Subcutaneous preadipocyte (primary cell): ENCODE measurements at places on chromosomes 6 and 20. TPM values are rescaled to one million over a fixed set of nuclear protein-coding genes. Genes with fewer than 3 reads are reported as not detected.

Gene FRK
- under 0.01 TPM in 2 replicates for total RNA-seq

Gene AIF1
- not detected in 2 replicates for total RNA-seq

Gene FAM83B
- total RNA-seq, result not detected in 2 replicates

Gene L3MBTL3
- total RNA-seq, result 4.4 and 6.3 TPM in 2 replicates

Gene SLC35D3
- total RNA-seq, result not detected in 2 replicates

Gene NKX2-2
- total RNA-seq, result 0.20 TPM in 1 of 2 replicates, not detected in the other

Gene SPTLC3
- total RNA-seq, result 8.5 and 10.0 TPM in 2 replicates

Gene LST1
- total RNA-seq, result not detected in 2 replicates

Gene FAM217A
- not detected in 2 replicates for total RNA-seq

Gene GPRC6A
- not detected in 2 replicates for total RNA-seq

Gene FOXA2
- total RNA-seq, result not detected in 2 replicates

Gene EMILIN3
- total RNA-seq, result not detected in 2 replicates

Gene C6orf58
- 0.20 TPM in 1 of 2 replicates, not detected in the other for total RNA-seq

Gene OPN5
- not detected in 2 replicates for total RNA-seq

Gene EBF4
- 0.37 TPM in 1 of 2 replicates, not detected in the other for total RNA-seq

Gene GJA10
- not detected in 2 replicates for total RNA-seq

Gene PAX1
- not detected in 2 replicates for total RNA-seq

Gene HEY2
- not detected in 2 replicates for total RNA-seq

Gene C6orf141
- total RNA-seq, result 1.5 and 6.5 TPM in 2 replicates

Gene DYNLT2
- total RNA-seq, result 0.37 and 0.98 TPM in 2 replicates

Gene GLP1R
- total RNA-seq, result not detected in 2 replicates

Gene RIPOR3
- total RNA-seq, result 2.2 and 19.8 TPM in 2 replicates

Gene SEL1L2
- total RNA-seq, result not detected in 2 replicates

Gene NRSN1
- not detected in 2 replicates for total RNA-seq

Gene GPLD1
- total RNA-seq, result under 0.01 and 0.73 TPM in 2 replicates

Gene ZSCAN16
- 1.1 and 2.2 TPM in 2 replicates for total RNA-seq

Gene TSPO2
- not detected in 2 replicates for total RNA-seq

Gene MYO6
- 7.0 and 8.6 TPM in 2 replicates for total RNA-seq

Gene PARD6B
- total RNA-seq, result 0.37 and 0.59 TPM in 2 replicates

Gene EZR
- total RNA-seq, result 17.3 and 46.1 TPM in 2 replicates

Gene SRSF12
- under 0.01 and 0.37 TPM in 2 replicates for total RNA-seq

Gene SLC16A10
- under 0.01 TPM in 1 of 2 replicates, not detected in the other for total RNA-seq

Gene CST4
- not detected in 2 replicates for total RNA-seq

Gene C6orf15
- total RNA-seq, result not detected in 2 replicates

Gene RPRD1B
- total RNA-seq, result 22.8 and 22.9 TPM in 2 replicates

Gene SPATA2
- 1.8 and 3.7 TPM in 2 replicates for total RNA-seq

Gene OXT
- total RNA-seq, result 0.39 TPM in 1 of 2 replicates, not detected in the other

Gene KCNK17
- not detected in 2 replicates for total RNA-seq

Gene LAMP5
- total RNA-seq, result under 0.01 TPM in 1 of 2 replicates, not detected in the other

Gene CLVS2
- under 0.01 TPM in 2 replicates for total RNA-seq

Gene MEI4
- not detected in 2 replicates for total RNA-seq
